ENCODE measurements at places on chromosomes 12 and 14.

- no peak for DNase-seq
These were observed 116.5 kb downstream of the TMTC2 start for GRCh38 chr12:82803201-82803600.

GRCh38 chr12:59082952-59083351 lies 162.6 kb upstream of the LRIG3 start:
- DNase-seq = no peak

DNA sequence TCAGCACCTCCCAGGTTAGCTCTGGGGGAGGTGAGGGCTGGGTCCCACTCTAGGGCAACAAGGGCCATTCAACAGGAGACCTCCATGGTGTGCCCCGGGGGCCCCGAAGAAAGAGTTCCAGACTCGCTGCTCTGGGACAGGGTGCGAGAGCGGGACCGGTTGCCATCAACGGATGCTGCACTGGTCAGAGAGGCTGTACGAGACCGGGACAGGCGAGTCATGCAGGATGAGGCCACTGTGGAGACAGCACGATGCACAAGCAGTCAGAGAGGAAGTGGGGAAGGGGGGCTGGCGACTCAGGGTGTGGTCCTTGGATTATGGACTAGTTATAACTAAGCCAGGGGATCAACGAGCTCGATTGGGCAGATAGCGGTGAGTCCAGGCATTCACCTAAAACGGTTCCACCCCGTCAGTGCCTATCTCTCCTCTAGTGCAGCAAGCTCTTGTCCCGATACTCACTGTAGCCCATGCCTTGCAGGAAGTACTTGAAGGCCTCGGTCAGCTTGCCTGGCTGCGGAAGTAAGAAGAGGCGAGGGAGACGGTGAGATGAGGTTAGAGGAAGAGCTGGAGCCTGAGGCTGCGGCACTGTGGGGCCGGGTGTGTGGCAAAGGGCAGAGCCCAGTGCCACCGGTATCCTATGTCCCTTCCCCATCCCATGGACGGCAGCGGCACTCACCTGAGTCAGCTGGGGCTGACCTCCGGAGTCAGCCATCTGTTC lies 7.2 kb downstream of the NDRG2 start:
- no peak for DNase-seq

GRCh38 chr12:121590476-121591143 lies 9.8 kb upstream of the KDM2B start:
- no peak for DNase-seq

GRCh38 chr12:92338671-92339070 lies 193.0 kb upstream of the BTG1 start:
- no peak for DNase-seq

DNA sequence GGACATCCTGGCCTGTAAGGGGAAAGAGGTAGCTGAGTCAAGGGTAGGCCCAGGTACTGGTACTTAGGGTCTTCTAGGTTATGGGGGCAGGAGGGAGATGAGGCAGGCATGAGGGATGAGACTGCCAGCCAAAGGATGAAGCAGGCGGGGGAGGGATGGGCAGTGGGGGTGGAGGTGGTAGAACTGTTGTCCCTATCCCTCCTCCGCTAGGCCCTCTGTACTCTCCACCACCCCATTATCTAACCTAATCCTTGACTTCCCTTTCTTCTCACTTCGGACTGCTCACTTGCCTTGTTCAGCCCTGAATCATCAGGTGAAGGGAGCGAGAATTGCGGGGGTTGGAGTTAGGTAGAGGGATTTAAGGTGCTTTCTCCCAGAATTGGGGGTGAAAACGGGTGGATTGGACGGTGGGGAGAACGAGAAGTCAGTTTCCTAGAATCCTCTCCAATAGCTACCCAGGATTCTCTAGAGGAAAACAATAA lies 562 bp downstream of the PAN2 start:
- DNase-seq = no peak

DNA sequence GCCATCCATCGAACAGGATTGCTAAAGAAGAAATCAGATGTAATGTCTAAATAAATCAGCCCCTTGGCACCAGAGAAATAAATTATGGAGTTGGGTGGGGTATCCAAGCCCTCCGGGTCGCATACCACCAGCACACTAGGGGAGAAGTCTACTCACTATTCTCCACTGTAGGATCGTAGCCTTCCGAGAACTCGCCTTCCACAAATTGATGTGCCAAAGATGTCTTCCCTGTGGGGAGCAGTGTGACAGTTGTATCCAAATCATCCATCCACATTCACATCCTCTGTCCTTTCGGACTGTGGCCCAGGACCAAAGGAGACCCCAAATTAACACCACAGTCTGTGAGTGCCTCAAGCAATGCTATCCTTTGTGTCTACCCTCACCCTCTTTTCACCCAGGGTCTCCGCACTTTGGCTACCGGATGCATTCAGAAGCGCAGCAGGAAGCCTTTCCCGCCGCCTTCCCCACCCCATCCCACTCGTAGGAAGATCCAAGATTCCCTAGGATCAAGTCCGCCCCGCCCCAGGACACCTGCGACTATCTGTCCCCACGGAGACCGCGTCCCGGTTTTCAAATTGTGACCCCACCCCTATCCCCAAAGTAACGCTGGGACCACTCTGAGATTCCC lies 786 bp downstream of the RHEBL1 start:
- no peak for DNase-seq

DNA sequence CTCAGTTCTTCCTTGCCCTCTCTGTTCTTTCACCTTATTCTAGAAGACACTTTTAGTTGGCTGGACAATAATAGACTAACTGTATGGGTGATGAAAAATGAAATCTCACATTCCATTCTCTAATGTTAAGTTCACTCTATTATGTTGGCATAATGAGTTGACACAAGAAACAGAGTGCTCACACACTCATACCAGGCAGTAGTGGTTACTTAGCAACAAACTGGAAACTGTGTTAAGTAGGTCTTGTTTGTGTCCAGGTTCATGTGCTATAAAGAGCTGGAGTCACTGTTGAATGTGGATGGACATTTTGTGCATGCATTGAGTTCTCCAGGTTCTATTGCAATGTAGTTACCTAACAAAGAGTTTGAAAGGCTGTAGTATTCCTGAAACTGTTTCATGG lies 16.9 kb upstream of the PPP4R4 start:
- no peak for DNase-seq

DNA sequence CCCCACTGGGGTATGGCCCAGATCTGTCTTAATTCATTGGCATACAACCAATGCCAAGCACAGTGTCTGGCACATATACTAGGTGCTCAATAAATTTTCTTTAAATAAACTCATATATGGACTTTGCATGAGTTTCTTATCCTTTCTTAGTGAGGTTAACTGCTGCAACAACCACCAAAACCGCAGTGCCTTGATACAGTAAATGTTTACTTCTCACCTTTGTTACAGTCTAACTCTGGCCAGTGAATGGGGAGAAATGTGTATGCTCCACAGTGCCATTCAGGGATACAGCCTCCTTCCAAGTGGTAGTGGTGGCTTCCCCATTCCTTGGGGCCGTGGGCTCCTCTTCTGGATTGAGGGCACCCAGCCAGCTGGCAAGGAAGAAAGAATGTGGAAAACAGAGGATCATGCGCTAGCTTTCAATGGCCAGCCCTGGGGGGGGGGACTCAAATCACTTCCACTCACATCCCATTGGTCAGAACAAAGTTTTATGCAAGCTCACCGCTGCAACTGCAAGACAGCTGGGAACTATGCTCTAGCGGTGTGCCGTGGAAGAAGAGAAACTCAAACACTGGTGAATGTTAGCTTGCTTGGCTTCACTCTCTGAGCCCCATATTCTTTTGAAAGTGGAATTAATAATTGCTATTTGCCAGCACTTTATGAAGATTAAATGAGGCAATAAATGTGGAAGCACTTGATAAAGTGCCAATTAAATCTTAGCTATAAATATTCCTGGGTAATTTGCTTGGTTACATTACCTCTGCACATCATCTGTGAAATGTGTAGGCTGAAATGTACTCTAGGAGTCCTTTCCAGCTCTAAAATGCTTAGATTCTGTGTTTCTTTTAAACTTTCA lies 51.0 kb upstream of the SOCS2 start:
- no peak for DNase-seq

DNA sequence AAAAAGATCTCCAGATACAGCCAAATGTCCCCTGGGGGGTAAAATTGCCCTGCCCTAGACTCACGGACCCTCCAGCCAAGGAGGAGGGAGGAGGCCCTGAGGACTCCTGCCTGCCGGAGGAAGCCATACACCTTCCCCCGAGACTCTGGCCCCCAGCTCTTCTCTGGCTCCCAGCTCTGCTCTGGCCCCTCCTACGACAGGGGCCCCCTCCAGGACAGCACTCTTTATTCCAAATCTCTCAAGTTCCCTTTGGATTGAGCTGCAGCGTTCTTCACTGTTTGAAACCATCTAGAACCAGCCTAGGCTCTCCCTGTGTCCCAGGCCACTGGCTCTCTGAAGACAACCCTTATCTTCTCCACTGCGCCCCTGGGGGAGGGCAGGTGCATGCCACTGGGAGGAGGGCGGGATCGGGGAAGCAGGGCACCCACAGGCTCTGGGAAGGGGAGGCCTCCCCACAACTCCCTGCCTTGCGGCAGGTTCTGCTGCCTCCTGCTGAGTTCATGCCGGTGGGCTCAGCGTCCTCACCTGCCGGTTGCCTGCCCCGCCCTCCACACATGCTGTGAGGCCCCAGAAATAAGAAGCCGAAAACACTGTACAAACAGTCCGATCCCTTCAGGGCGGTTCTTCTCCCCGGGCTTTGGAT lies 112.7 kb downstream of the DICER1 start:
- no peak for DNase-seq

- no peak for DNase-seq
These were observed 256.2 kb downstream of the KIF21A start for GRCh38 chr12:39186744-39187143.

Measured in hematopoietic multipotent progenitor cell treated with erythropoietin and hydrocortisone succinate and interleukin-3 and kit ligand, for 8 days (in vitro differentiated cells).